ENCODE measurements at places on chromosomes 7 and 10.

DNA sequence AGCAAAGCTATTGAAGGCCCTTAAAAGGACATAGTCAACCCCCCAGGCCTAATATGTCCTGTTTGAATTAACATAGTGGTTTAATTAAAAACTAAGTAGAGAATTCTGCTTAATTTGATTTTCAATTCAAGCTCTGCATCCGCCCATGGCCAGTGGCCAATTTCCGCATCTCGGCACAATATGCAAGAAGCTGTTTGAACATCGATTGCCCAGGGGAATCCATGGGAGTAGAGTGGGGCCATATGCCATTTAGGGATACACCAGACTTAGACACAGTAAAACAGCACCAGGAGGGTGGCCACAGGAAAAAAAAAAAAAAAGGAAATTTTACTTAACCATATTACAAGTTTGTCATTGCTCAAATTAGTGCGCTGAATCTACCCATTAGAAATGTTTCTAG is 100.4 kb downstream of the LMBR1 start:
- H3K36me3 ChIP-seq: peaks cover 8% of the 10 kb centered on the region
- H3K27me3 ChIP-seq: no peaks in the 10 kb centered on the region
- no peaks in the 10 kb centered on the region for H3K4me1 ChIP-seq
- DNase-seq: no peak
- no peak overlapping the region for H3K27ac ChIP-seq

GRCh38 chr10:33335551-33335800 is 1.0 kb upstream of the NRP1 start:
- no peak for DNase-seq
- H3K27me3 ChIP-seq: peaks cover 41% of the 10 kb centered on the region
- peaks cover 32% of the 10 kb centered on the region for H3K4me1 ChIP-seq
- H3K4me3 ChIP-seq: peak overlapping the region; percentile 66
- no peak overlapping the region for H3K27ac ChIP-seq

- H3K27me3 ChIP-seq: no peaks in the 10 kb centered on the region
- DNase-seq: no peak
- H3K27ac ChIP-seq: no peak overlapping the region
- no peak overlapping the region for H3K4me3 ChIP-seq
- no peaks in the 10 kb centered on the region for H3K36me3 ChIP-seq
These were observed 219.8 kb downstream of the AUTS2 start for GRCh38 chr7:69817841-69818635.

GRCh38 chr7:143405173-143406001 is 3.3 kb downstream of the EPHA1 start:
- peaks cover 33% of the 10 kb centered on the region for H3K4me1 ChIP-seq
- H3K36me3 ChIP-seq: peaks cover 12% of the 10 kb centered on the region

DNA sequence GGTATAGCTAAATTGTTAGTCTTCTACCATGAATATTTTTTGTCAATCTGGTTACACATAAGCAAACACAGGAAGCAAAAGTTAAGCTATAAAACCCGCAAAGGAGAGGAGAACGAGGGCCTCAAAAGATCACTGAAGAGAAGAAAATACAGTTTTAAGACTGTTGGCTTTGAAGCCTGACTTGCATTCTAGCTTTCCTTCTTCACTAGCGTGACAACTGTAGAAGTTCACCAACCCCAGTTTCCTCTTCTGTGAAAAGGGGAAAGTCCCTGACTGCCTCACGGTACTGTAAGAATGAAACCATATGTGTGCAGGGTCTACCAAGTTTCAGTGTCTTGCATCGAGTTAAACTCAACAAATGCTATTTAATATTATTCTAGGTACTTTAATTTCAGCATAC is 7.5 kb upstream of the LRRN3 start:
- H3K27ac ChIP-seq: peak overlapping the region; percentile 47
- DNase-seq: no peak
- H3K27me3 ChIP-seq: no peaks in the 10 kb centered on the region
- peaks cover 19% of the 10 kb centered on the region for H3K4me1 ChIP-seq

- H3K27me3 ChIP-seq: no peaks in the 10 kb centered on the region
- H3K27ac ChIP-seq: no peak overlapping the region
- H3K4me3 ChIP-seq: no peak overlapping the region
- no peak for DNase-seq
- H3K36me3 ChIP-seq: no peaks in the 10 kb centered on the region
These were observed 214.6 kb upstream of the TMEM72 start for GRCh38 chr10:44696496-44696895.

- no peaks in the 10 kb centered on the region for H3K4me1 ChIP-seq
- H3K27me3 ChIP-seq: no peaks in the 10 kb centered on the region
- H3K27ac ChIP-seq: no peak overlapping the region
- DNase-seq: no peak
- no peaks in the 10 kb centered on the region for H3K36me3 ChIP-seq
These were observed 169.3 kb downstream of the LCOR start for GRCh38 chr10:97001183-97001991.

DNA sequence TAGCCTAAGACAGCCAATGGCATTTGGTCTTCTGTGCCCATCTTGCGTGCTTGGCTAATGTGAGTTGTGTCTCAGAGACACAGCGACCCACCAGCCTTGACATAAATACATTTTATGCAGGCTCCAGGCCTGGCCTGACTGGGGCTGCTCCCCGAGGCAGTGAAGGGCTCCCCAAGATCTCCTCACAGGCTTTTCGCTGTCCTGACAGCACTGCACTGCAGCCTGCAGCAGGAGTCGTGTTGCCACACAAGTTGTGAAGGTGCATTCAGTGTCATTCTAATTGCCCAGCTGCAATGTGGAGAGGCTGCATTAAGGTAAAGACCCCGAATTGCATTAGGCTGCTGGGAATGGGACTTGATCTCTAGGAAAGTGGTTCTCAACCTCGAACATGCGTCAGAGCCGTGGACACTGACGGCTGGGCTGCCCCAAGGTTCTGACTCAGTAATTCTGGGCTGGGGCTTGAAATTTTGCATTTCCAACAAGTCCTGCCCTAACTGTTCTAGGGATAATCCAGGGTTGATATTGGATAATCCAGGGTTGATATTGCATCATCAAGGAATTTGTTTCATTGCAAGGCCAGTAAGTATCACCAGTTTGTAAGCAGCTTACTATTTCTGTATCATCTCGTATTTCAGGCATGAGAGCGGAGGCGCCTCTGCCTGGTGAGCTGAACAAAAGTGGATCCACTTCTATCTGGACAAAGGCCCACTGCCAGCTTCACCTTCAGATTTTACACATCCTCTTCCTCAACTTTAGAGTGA is 108.7 kb upstream of the INSIG1 start:
- no peak for DNase-seq
- no peaks in the 10 kb centered on the region for H3K36me3 ChIP-seq
- no peak overlapping the region for H3K27ac ChIP-seq
- H3K4me3 ChIP-seq: no peak overlapping the region

GRCh38 chr10:68231106-68231816 is 652 bp downstream of the ATOH7 start:
- H3K36me3 ChIP-seq: no peaks in the 10 kb centered on the region
- DNase-seq: no peak
- peak overlapping the region; percentile 44 for H3K4me3 ChIP-seq
- H3K27ac ChIP-seq: no peak overlapping the region
- peaks cover 4% of the 10 kb centered on the region for H3K4me1 ChIP-seq

- H3K4me3 ChIP-seq: no peak overlapping the region
- H3K36me3 ChIP-seq: no peaks in the 10 kb centered on the region
- H3K4me1 ChIP-seq: no peaks in the 10 kb centered on the region
- H3K27me3 ChIP-seq: no peaks in the 10 kb centered on the region
- H3K27ac ChIP-seq: no peak overlapping the region
These were observed 82.0 kb downstream of the TMEM168 start for GRCh38 chr7:112708236-112708635.

DNA sequence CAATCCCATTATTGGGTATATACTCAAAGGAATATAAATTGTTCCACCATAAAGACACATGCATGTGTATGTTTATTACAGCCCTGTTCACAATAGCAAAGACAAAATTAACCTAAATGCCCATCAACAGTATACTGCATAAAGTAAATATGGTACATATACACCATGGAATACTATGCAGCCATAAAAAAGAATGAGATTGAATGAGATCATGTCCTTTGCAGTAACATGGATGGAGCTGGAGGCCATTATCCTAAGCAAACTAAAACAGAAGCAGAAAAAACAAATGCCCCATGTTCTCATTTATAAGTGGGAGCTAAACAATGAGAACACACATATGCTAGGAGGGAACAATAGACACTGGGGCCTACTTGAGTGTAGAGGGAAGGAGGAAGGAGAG is 44.7 kb upstream of the CROT start:
- no peak overlapping the region for H3K4me3 ChIP-seq
- H3K36me3 ChIP-seq: no peaks in the 10 kb centered on the region
- DNase-seq: no peak
- no peak overlapping the region for H3K27ac ChIP-seq

DNA sequence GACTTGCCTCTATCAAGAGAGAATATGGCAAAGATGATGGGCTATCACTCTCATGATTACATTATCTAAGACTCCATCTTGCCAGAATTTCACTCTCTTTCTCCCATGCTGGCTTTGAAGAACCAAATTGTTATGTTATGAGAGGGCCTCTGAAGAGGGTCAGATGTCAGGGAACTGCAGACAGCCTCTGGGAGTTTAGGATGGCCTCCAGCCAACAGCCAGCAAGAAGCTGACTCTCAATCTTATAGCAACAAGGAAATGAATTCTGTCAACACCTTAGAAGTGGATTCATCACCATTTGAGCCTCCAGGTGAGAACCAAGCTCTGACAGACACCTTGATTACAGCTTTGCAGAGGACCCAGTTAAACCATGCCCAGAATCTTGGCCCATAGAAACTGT is 33.6 kb downstream of the ZNF22 start:
- no peak overlapping the region for H3K27ac ChIP-seq
- no peaks in the 10 kb centered on the region for H3K4me1 ChIP-seq
- H3K4me3 ChIP-seq: no peak overlapping the region
- H3K27me3 ChIP-seq: peaks cover 3% of the 10 kb centered on the region

DNA sequence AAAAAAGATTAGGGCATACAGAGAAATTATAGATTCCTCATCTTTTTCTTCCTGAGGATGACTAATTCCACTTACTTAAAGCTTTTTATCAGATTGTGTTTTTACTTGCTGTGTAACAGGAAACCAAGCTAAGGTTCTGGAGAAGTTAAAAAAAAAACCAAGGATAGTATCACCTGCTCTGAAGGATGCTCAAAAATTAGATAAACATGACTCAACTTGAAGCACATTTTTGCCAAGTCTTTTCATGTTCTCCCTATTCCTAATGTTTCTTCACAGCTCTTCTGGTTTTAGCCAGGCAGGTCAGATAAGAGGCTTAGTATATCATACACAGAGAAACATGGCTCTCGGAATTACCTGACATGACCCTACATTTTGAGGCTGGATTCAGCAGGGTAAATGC is 90.3 kb downstream of the CPEB3 start:
- H3K27ac ChIP-seq: no peak overlapping the region
- H3K27me3 ChIP-seq: no peaks in the 10 kb centered on the region
- H3K4me1 ChIP-seq: no peaks in the 10 kb centered on the region
- no peak for DNase-seq
- H3K4me3 ChIP-seq: no peak overlapping the region

GRCh38 chr10:117502421-117503243 is 39.9 kb upstream of the EMX2 start:
- H3K36me3 ChIP-seq: no peaks in the 10 kb centered on the region
- H3K27me3 ChIP-seq: no peaks in the 10 kb centered on the region
- H3K4me3 ChIP-seq: no peak overlapping the region
- H3K27ac ChIP-seq: no peak overlapping the region
- no peaks in the 10 kb centered on the region for H3K4me1 ChIP-seq

GRCh38 chr7:131071786-131072504 is 255.7 kb upstream of the MKLN1 start:
- no peak overlapping the region for H3K4me3 ChIP-seq
- H3K4me1 ChIP-seq: peaks cover 35% of the 10 kb centered on the region
- H3K27me3 ChIP-seq: no peaks in the 10 kb centered on the region
- no peak for DNase-seq
- H3K27ac ChIP-seq: no peak overlapping the region

GRCh38 chr7:140084972-140085371 is 22.2 kb upstream of the PARP12 start:
- no peak overlapping the region for H3K4me3 ChIP-seq
- H3K27ac ChIP-seq: no peak overlapping the region
- no peaks in the 10 kb centered on the region for H3K36me3 ChIP-seq
- H3K4me1 ChIP-seq: no peaks in the 10 kb centered on the region
- H3K27me3 ChIP-seq: no peaks in the 10 kb centered on the region
- no peak for DNase-seq

DNA sequence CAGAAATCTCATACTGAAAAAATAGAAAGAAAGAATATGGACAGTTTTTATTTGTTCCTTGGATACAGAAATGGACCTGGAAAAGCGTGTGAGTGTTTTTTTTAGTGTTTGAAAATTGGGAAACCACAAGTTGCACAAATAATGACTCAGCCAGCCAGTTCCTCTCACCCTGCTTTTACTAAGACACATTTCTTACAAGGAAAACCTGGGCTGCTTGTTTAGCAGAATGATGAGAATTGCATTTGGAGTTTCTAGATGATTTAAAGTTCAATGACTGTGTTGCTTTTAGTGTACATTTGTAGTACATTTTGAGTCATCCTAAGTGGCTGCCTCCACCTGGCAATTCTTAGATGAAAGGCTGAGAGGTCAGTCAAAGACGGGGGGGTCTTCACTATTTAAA is 218.7 kb downstream of the ABCA13 start:
- DNase-seq: no peak
- no peaks in the 10 kb centered on the region for H3K27me3 ChIP-seq
- H3K4me3 ChIP-seq: no peak overlapping the region
- no peak overlapping the region for H3K27ac ChIP-seq
- no peaks in the 10 kb centered on the region for H3K36me3 ChIP-seq

- H3K27ac ChIP-seq: no peak overlapping the region
- no peaks in the 10 kb centered on the region for H3K27me3 ChIP-seq
These were observed 665.9 kb upstream of the PCDH15 start for GRCh38 chr10:55466806-55467504.
